ENCODE measurements at places on chromosomes 4 and X. TPM values are rescaled to one million over a fixed set of nuclear protein-coding genes. Genes with fewer than 3 reads are reported as not detected.

The NPY1R gene
- total RNA-seq: under 0.01 TPM

The SPOCK3 gene
- under 0.01 TPM for total RNA-seq

GRCh38 chrX:68833855-68834331 lies 5.1 kb downstream of the EFNB1 start:
- H3K4me1 ChIP-seq: no peaks in the 10 kb centered on the region
- H3K27me3 ChIP-seq: no peaks in the 10 kb centered on the region
- H3K36me3 ChIP-seq: no peaks in the 10 kb centered on the region
- no peak overlapping the region for H3K27ac ChIP-seq
- no peak for DNase-seq
- H3K4me3 ChIP-seq: no peak overlapping the region

- H3K27me3 ChIP-seq: no peaks in the 10 kb centered on the region
- no peaks in the 10 kb centered on the region for H3K4me1 ChIP-seq
- H3K36me3 ChIP-seq: no peaks in the 10 kb centered on the region
- H3K27ac ChIP-seq: no peak overlapping the region
- H3K4me3 ChIP-seq: no peak overlapping the region
Observed at GRCh38 chr4:103443324-103443723, 245.2 kb upstream of the CENPE start.

The FGF16 gene
- total RNA-seq: not detected

- H3K36me3 ChIP-seq: no peaks in the 10 kb centered on the region
- H3K4me3 ChIP-seq: no peak overlapping the region
- H3K27me3 ChIP-seq: no peaks in the 10 kb centered on the region
- DNase-seq: no peak
Observed at GRCh38 chrX:87468941-87469340, 48.7 kb upstream of the KLHL4 start.

The ARR3 gene
- total RNA-seq: not detected

DNA sequence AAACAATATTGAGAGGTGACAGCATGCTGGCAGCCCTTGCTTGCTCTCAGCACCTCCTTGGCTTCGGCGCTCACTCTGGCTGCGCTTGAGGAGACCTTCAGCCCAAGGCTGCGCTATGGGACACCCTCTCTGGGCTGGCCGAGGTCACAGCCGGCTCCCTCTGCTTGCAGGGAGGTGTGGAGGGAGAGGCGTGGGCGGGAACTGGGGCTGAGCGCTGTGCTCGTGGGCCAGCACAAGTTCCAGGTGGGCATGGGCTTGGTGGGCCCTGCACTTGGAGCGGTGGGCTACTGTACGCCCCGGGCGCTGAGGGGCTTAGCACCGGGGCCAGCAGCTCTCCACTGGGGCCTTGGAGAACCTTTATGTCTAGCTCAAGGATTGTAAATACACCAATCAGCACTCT lies 1613.8 kb upstream of the IGFBP7 start:
- H3K36me3 ChIP-seq: no peaks in the 10 kb centered on the region
- no peaks in the 10 kb centered on the region for H3K27me3 ChIP-seq
- no peak overlapping the region for H3K4me3 ChIP-seq
- no peak for DNase-seq

DNA sequence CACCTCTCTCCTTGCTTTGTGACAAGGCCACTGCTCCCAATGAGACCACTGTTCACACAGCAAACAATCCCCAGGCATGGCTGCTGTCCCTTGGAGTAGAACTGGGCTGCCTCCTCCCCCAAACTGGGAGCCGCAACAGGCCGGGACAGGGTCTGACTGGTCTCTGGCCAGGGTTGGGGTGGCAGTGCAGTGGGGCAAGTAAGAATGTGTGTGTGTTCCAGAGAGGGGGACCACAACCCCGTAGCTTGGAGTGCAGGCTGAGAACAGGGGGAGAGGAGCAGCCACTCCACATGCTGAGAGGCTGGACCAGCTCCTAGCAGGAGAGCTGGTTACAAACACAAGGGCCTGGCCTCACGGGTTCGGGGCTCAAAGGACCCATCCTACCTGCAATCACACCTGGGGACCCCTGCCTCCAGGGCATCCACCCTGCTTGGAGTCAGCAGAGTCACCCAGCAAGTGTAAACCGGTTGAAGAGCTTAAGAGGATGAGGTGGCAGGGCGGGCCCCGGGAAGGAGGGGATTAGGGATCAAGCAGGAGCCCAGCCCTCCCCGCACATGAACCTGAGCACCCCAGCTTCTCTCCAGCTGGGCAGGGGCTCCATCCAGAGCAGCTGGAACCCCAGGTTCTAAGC lies 3.8 kb upstream of the ZNF185 start:
- H3K36me3 ChIP-seq: no peaks in the 10 kb centered on the region
- H3K4me1 ChIP-seq: peaks cover 2% of the 10 kb centered on the region

The HAUS3 gene
- 5.6 TPM for total RNA-seq

- H3K4me1 ChIP-seq: no peaks in the 10 kb centered on the region
- H3K36me3 ChIP-seq: peaks cover 4% of the 10 kb centered on the region
- H3K27me3 ChIP-seq: no peaks in the 10 kb centered on the region
- H3K4me3 ChIP-seq: no peak overlapping the region
Observed at GRCh38 chrX:10117301-10117700, 39.5 kb upstream of the CLCN4 start.

DNA sequence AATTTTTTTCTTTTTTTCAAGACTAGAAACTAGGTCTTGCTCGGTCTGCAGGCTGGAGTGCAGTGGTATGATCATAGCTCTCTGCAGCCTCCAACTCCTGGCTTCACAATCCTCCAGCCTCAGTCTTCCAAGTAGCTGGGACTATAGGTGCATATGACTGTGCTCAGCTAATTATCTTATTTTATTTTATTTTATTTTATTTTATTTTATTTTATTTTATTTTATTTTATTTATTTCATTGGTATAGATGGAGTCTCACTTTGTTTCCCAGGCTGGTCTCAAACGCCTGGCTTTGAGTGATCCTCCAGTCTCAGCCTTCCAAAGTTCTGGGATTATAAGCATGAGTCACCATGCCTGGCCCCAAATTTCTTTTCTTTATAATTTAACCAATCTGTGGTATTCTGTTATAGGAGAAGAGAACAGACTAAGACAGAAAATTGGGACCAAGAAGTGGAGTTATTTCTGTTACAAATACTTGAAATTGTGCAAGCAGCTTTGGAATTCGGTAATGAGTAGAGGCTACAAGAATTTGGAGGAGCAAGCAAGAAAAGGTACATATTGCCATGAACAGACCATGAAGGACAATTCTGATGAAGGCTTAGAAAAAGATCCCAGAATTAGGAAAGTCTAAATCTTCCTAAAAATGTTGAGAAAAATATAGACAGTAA lies 4.0 kb upstream of the PRDM5 start:
- no peaks in the 10 kb centered on the region for H3K36me3 ChIP-seq
- H3K27me3 ChIP-seq: no peaks in the 10 kb centered on the region
- H3K4me3 ChIP-seq: no peak overlapping the region
- DNase-seq: no peak

The OTUD4 gene
- total RNA-seq: 20.0 TPM

The NXF3 gene
- not detected for total RNA-seq

DNA sequence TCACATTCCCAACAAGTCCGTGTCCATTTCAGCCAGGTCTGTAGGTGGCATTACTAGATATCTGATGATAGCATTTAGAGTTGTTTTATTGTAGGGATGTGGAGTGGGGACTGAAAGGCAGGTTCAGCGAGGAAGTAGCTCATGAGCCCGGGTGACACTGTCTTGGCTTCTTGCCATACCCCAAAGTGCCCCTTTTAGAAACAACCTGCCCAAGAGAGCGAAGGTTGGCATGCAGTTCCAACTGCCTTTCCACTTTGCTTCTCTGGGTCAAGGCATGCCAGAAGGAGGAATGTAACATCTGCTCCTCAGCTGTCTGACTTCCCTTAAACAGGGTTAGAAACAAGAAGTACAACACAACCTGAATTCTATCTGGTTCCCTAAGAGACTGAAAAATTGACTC lies 9.0 kb downstream of the GRIA3 start:
- no peaks in the 10 kb centered on the region for H3K27me3 ChIP-seq
- H3K36me3 ChIP-seq: no peaks in the 10 kb centered on the region
- DNase-seq: no peak
- H3K27ac ChIP-seq: no peak overlapping the region
- no peak overlapping the region for H3K4me3 ChIP-seq

DNA sequence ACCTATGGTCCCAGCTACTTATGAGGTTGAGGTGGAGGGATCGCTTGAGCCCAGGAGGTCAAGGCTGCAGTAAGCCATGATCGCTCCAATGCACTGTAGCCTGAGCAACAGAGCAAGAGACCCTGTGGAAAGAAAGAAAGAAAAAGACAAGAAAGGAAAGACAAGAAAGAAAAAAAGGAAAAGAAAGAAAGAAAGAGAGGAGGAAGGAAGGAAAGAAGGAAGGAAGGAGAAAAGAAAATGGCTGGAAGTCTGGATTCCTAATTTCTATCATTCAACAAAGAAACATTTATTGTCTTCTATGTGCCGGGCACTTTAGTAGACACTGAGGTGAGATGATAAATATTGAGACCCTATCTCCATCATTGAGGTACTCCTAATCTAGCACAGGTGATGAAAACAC lies 26.8 kb upstream of the BCORL1 start:
- no peak for DNase-seq
- H3K4me1 ChIP-seq: peaks cover 5% of the 10 kb centered on the region
- no peak overlapping the region for H3K27ac ChIP-seq
- H3K4me3 ChIP-seq: no peak overlapping the region
- H3K27me3 ChIP-seq: no peaks in the 10 kb centered on the region
- no peaks in the 10 kb centered on the region for H3K36me3 ChIP-seq

DNA sequence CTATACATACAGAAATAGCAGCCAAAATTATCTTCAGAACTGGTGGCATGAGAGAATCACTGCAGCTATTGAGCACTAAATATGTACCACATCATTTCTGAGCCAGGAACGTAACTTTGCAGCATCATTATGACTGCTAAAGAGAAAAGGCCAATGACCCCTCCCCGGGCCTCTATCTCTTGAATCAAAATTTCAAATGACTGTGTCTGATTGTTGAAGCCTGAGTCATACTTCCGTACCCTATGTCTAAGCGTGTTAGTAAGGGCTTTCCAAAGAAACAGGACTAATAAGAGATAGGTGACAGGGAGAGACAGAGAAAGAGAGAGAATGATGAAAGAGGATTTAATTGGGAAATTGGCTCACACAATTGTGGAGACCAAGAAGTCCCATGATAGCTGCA lies 445.5 kb upstream of the SPANXN1 start:
- DNase-seq: no peak
- no peaks in the 10 kb centered on the region for H3K36me3 ChIP-seq
- no peak overlapping the region for H3K27ac ChIP-seq
- no peaks in the 10 kb centered on the region for H3K4me1 ChIP-seq
